ENCODE measurements at places on chromosomes 3 and 15.

DNA sequence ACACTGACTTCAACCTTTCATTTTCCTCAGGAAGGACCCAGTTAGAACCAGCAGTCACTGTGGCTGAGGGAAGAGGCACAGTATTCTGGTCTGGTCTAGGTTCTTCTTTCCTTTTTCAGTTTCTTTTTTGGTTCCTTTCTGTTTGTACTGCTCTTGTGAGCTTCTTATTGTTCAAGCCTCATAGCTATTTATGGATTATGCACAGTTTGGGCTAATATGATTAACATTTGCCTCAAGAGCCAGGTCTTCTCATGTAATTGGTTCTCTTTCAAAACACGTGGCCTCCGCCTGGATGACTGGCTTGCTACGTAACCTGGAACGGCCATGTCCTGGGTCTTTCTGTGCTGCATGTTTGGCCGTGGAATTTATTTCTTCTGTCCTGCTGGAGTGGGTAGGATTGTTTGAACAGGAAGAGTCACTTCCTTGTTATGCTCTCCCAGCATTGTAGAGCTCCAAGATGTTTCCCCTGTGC, 43.3 kb downstream of the RBMS3 start:
- no peak for DNase-seq

- peak; percentile 30 for DNase-seq
Measured at GRCh38 chr3:12194209-12194608, 35.5 kb upstream of the TIMP4 start.

DNA sequence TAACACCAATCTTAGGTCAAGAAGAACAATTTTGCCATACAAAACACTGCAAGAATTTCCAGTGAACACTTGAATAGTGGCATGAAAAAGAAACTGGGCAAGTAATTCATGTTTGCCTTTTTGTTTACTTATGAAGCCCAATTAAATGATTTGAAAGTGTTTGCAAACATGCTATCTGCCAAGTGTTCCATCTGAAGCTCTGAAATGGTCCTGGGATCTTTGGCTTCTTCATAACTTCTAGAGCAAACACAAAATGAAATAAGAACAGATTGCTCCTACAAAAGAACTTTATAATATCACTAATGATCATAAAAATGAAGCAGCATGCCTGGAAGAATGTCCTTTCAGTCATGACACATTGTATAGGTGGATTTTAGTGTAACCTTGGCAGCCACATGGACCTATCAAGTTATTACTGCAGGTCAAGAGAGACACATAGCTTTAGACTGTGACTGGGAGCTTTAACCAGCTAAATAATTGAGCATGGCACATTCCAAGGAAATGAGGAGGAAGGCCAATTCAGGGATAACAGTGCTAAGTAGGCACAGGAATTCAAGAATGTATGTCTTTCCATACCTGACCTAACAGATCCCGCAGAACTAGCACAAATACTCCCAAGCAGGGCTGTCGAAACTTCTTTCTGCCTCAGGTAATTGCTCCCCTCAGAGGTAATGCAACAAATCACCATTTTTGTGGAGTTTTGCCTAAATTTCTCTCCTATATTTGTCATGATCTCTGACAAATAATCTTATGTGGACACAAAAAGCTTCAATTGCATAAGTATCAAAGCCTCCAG, 144.6 kb downstream of the DUT start:
- no peak for DNase-seq

DNA sequence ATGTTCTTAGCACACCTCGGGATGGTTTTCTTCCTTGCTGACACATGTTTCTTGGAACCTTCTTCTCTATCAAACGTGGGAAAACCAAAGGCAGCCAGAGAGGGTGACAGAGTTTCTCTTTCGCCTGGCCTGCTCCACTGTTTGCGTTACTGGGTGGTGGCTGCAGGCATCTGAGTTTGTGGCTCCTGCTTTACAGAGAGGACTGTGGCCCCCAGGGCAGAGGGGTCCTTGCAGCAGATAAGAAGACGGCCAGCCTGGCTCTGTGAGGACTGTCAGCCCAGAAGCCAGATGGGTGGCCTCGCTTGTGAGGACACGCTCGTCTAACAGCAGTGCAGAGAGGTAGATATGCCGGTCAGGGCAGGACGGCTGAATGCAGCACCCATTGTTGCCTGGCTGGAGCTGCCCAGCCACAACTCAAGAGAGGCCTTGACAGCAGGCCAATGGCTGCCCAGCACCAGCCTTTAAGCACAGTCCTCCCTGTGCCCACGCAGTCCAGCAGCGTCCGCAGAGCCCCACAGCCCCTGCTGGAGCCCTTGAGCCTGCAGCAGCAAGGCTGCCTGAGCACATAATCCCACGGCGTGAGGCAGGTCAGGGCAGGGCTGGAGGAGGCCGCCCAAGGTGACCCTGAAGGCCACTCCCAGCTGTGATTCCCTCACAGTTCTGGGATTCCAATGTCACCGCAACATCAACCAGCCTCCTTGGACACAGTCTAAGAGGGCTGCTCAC, 15.0 kb upstream of the SPTBN5 start:
- no peak for DNase-seq

GRCh38 chr3:24264748-24265158, 229.9 kb downstream of the THRB start:
- peak; percentile 32 for DNase-seq
